ENCODE measurements at places on chromosomes 3 and 15.

- no peak for DNase-seq
These were observed 33.7 kb downstream of the CRYGS start for GRCh38 chr3:186510374-186511079.

DNA sequence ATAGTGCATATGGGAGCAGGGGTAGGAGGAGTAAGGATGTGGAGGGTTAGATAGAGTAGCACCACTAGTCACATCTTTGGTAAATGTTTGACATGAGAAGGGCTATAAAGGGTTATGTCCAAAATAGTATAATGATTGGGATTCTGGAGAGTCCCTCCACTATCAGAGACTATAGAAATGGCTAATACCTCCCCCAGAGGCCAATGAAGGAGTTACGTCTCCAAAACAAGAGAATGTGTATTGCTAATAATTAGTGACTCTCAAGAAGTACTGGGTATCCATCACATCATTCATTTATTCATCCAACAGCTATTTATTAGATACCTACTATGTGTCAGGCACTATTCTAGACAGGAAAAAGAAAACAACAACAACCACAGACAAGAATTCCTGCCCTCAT is 203.7 kb upstream of the UMPS start:
- no peak for DNase-seq

- no peak for DNase-seq
These were observed 30.2 kb downstream of the GOLIM4 start for GRCh38 chr3:168065569-168065968.

DNA sequence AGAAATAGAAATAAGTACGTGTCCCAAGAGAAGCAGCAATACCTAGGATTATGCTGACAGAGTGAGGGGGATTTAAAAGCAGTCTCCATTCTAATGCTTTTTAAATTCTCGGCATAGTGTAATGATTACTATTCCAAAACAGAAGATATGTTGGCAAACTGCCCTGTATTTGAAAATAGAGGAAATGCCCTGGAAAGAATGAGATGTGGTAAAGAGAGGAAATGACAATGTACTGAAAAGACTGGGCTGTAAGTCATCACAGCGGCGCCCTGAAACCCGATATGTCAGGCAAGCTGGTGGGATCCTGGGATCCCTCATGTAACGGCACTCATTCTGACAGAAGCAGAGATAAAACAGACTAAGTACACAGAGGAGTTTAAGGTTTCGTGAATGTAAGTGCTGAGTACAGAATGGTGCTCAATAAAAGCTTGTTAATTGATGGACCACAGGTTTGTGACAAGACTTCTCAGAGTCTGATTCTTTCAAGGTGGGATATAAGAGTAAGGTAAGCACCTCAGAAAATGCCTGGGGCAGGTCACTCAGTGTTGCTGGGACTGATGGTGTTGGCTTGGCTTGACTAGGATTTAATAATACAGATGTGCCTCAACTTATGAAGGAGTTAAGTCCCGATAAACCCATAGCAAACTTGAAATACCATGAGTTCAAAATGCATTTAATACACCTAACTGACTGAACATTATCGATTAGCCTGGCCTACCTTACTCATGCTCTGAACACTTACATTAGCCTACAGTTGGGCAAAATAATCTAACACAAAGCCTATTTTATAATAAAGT is 91.4 kb downstream of the NFKBIZ start:
- peak; percentile 60 for DNase-seq

- no peak for DNase-seq
These were observed 92.8 kb downstream of the DAPK2 start for GRCh38 chr15:63953524-63953923.

- no peak for DNase-seq
These were observed 193.7 kb upstream of the MME start for GRCh38 chr3:154886437-154886836.

DNA sequence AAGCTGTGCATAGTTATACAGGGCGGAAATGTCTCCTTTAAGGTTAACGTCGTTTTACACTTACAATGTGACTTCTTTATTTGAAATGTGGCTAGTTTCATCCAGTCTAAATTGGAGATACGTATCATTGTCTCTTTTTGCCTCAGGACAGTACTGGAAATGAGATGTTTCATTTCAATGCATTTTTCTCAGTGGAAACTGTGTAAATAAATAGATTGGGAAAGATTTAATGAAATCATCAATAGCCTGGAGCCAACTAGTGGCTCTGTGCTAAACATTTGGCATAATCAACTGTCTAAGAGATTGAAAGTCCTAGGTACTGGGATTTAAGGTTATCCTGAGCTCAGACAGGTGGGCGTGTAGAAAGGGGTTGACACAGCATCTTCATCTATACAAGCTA is 691.5 kb upstream of the CCDC54 start:
- no peak for DNase-seq

GRCh38 chr15:70023064-70023768 is 74.5 kb downstream of the TLE3 start:
- DNase-seq: peak; percentile 86

- peak; percentile 10 for DNase-seq
These were observed 16.6 kb downstream of the HAPLN3 start for GRCh38 chr15:88878720-88879184.

- DNase-seq: no peak
These were observed 298.9 kb upstream of the CBLB start for GRCh38 chr3:106167728-106168127.

All from CD4-positive, alpha-beta T cell treated with Interleukin-1 beta for 1 hour (primary cell).